ENCODE measurements at places on chromosomes 16 and 17. TPM values are rescaled to one million over a fixed set of nuclear protein-coding genes. Genes with fewer than 3 reads are reported as not detected.

The UTS2R gene
- total RNA-seq = 2.1 TPM

The PGAP3 gene
- total RNA-seq = 31.0 TPM

The KCNJ2 gene
- 47.5 TPM for total RNA-seq

The ATP6V0C gene
- 565 TPM for total RNA-seq

The ANKRD40CL gene
- not detected for total RNA-seq

The PLCG2 gene
- total RNA-seq = 5.9 TPM

The TMEM132E gene
- 12.3 TPM for total RNA-seq

The ACSM2B gene
- not detected for total RNA-seq

The ZNF267 gene
- 9.1 TPM for total RNA-seq

The FN3K gene
- total RNA-seq = 130 TPM

The CHD9NB gene
- total RNA-seq = not detected

The CHRNE gene
- total RNA-seq = 1.1 TPM

The SEZ6L2 gene
- 124 TPM for total RNA-seq

The PPY gene
- total RNA-seq = not detected

The FOXF1 gene
- total RNA-seq = 1.8 TPM

The IGSF6 gene
- 2.0 TPM for total RNA-seq

The NUPR1 gene
- total RNA-seq = 16.3 TPM

The SHISA9 gene
- 35.6 TPM for total RNA-seq

The MYO19 gene
- 50.5 TPM for total RNA-seq

The NFAT5 gene
- total RNA-seq = 76.5 TPM

The DNAAF8 gene
- 1.1 TPM for total RNA-seq

The AARS1 gene
- 245 TPM for total RNA-seq

The CDK5RAP3 gene
- total RNA-seq = 190 TPM

The PRMT7 gene
- total RNA-seq = 86.1 TPM

The NEK8 gene
- total RNA-seq = 1.2 TPM

The GPT2 gene
- total RNA-seq = 117 TPM

The COL1A1 gene
- 2.6 TPM for total RNA-seq

The ENPP7 gene
- not detected for total RNA-seq

The PIGQ gene
- 91.6 TPM for total RNA-seq

The GP1BA gene
- not detected for total RNA-seq

The HCRT gene
- not detected for total RNA-seq

The LAT gene
- 12.3 TPM for total RNA-seq

The GNGT2 gene
- 2.3 TPM for total RNA-seq

The GCGR gene
- total RNA-seq = not detected

The MSRB1 gene
- total RNA-seq = 14.9 TPM
